ENCODE measurements at places on chromosomes 2 and 18. TPM values are rescaled to one million over a fixed set of nuclear protein-coding genes. Genes with fewer than 3 reads are reported as not detected.
A peak's percentile ranks its signal among the peaks of the same experiment; 100 is the strongest.

GRCh38 chr2:156470975-156471583, 34.9 kb downstream of the GPD2 start:
- DNase-seq = no peak

Gene ICOS
- not detected for total RNA-seq

- peak; percentile 94 for DNase-seq
These were observed 36.6 kb downstream of the FEZ2 start for GRCh38 chr2:36561237-36561944.

GRCh38 chr2:223723954-223724411, 113.4 kb downstream of the AP1S3 start:
- peak; percentile 98 for DNase-seq

DNA sequence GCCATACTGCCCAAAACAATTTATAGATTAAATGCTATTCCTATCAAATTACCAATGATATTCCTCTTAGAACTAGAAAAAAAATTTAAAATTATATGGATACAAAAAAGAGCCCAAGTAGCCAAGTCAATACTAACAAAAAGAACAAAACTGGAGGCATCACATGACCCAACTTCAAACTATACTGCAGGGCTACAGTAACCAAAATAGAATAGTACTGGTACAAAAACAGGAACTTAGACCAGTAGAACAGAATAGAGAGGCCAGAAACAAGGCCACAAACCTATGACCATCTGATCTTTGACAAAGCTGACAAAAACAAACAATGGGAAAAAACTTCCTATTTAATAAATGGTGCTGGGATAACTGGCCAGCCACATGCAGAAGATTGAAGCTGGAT, 86.1 kb upstream of the KYNU start:
- no peak for DNase-seq

Gene UGT1A8
- total RNA-seq = not detected

DNA sequence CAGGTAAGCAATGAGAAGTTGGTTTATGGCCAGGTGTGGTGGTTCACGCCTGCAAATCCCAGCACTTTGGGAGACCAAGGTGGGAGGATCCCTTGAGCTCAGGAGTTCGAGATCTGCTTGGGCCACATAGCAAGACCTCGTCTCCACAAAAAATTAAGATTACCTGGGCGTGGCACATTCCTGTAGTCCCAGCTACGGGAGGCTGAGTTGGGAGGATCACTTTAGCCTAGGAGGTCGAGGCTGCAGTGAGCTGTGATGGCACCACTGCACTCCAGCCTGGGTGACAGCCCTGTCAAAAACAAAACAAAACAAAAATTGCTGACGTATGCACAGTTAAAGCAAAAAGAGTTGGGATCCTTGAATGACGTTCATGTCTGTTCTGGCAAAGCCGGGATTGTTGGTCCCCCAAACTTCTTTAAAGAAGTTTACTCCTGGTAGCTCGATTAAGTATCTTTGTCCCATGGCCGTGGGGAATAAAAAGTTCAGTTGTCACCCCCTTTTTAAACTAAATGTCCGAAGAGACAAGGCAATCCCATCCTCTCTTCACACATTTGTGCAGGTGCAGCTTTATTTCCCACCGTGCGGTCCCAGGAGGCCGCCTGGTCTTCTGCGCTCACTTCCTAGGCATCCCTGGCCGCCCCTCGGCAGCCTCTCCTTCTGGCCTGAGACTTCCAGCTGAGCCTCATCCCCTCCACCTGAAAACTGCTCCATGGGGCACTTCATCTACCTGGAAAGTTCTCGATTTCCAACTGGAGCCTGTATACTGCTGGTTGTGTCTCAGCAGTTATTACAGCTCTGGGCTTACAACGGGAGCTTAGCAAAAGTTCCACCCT, 762 bp upstream of the SPOPL start:
- no peak for DNase-seq

Gene ST8SIA5
- total RNA-seq = 11.8 TPM

- DNase-seq = peak; percentile 85
These were observed 149.4 kb upstream of the NDUFV2 start for GRCh38 chr18:8952769-8953760.

DNA sequence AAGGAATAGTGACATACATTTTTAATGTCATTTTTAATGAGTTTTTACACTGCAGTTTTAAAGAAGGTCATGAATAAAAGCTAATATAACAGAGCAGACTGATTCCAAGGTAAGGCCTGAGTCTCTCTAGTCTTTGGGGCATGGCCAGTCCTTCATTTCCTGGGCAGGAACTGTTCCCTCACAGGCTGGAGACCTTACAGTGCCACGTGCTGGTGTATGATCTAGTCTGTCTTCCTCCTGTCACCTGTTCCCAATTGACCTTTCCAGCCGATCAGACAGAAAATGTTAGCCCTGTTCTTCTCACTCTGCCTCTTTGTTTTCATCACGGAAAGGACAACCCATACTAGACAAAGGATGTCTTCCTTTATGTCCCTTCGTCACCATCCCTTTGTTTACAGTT, 33.6 kb downstream of the ZCCHC2 start:
- DNase-seq = no peak

DNA sequence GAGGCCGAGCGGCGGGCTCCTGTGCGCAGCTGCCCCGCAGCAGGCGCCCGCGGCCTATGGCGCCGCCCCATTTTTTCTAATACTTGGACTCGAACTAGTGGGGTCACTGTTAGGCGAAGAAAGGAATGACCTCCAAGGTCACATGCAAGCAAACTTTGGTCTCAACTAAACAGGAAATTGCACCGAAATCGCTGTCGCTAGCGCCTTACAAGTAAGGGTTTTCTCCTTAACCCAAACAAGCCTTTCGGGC, 339 bp downstream of the ACAA2 start:
- DNase-seq = no peak

DNA sequence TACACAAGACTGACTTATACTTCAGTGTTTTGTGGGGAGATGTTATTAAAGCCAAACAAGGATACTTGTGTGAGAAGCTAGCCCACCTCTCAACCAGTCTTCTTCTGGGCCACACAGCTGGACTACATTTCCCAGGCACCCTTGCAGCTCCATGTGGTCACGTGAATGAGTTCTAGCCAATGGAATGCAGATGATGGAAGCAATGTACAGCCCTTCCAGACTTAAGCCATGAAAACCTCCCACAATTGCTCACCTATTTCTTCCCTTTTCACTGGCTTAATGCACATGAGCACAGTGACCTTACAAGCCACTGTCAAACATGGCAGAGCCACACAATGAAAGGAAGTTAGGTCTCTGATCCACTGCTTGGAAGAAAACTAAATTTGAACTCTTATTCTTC, 20.4 kb upstream of the FEZ2 start:
- DNase-seq = peak; percentile 78

GRCh38 chr2:20594957-20595356, 55.9 kb downstream of the HS1BP3 start:
- no peak for DNase-seq

- no peak for DNase-seq
These were observed 2.1 kb downstream of the SERPINB8 start for GRCh38 chr18:63972002-63972376.

- DNase-seq = peak; percentile 91
These were observed 106.3 kb downstream of the EPHA4 start for GRCh38 chr2:221465776-221466175.

DNA sequence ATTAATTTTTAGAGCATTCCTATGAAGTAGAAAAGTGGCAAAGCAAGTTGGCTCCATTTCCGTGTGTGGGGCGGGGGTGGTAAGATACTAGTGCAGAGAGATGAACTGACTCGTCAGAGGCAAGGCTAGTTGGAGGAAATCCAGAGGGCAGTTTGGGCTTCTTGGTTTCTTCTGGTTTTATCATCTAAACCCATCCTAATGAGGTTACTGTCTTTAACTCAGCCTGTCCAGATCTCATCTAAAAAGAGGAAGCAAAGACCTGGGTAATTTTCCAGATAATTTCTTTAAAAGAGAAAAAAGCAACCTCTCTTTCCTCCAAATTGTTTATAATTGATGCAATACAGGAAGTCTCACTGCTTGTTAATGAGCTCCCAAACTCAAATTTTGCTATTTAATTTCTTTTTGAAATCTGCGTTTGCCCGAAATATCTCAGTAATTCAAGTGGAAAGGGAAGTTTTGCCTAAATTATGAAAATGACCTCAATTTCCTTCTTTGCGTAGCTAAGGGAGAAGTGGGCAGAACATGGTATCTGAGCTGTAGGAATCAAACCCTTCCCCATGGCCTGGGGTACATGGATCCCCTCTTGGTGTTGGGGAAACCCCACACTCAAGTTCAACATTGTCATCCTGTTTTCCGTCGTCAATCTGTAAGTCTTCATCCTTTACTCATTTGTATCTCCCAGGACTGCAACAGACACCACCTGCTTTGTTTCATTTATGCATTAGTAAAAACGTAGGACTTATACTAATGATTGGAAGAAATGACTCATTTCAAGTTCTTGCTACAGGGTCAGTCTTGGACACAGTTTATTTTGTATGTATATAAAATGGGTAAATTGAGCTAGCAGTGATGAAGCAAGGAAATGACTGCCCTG, 89.1 kb upstream of the KLF7 start:
- peak; percentile 71 for DNase-seq

GRCh38 chr2:32805104-32806095, 141.4 kb upstream of the LTBP1 start:
- DNase-seq = no peak

DNA sequence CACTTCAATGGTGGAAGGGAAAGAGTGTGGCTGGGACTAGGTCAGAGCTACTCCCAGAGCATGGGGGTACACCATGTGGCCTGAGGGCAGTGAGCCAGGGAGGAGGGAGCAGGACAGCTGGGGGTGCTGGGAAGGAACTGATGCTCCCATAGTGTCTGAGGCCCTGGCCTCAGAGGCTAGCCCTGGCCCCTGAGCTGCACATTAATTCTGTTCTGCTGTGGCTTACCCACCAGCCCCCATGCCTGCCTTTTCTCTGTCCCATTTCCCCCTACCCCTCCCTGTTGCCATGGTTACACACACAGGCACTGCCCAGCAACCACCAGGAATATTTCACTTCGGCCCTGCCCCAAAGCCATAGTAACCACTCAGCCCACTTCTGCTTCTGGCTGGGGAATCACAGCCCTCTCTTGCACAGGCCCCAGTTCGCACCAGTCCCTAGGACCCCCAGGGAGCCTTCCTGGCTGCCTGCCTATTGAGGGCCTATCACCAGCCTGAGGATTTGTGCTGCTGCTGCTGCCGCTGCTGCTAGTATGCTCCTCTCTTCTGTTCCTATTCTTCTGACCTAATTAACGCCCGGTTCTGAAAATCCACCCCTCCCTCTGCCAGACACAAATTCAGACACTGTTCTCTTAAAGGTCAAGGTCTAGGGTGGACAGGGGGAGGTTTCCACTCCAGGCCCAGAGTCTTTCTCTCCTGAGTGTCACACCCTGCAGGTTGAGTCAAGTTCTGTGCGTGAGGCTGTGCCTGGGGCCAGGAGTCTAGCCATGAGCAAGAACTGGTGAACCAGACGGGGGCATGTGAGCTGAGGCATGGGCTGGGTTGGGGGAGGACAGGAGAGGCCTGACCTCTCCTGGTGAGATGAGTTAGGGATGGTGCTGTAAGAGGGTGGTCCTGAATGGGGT, 87.1 kb upstream of the MCFD2 start:
- DNase-seq = peak; percentile 67

Gene TMEM37
- total RNA-seq = not detected

Gene IL1A
- 1.9 TPM for total RNA-seq

GRCh38 chr2:218060118-218060517, 8.9 kb upstream of the RUFY4 start:
- no peak for DNase-seq

DNA sequence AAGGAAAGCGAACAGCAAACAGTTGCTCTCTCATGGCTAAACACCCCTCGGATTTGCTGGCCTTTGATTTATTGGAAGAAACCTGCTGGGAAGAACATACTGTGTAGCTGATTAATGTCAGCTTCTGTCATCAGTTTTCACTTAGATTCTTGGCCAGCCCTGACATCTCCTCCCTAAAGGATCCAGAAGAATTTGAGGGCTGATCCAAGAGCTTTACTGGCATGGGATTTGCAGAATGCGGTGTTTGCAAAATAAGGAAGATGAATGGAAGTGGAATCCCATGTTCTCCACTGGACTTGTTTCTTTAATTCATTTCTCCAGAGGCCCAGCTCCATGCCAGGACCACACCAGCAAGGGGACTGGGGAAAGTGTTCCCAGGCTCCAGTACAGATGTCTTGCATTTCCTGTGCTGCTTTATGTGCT, 80.5 kb downstream of the RDH14 start:
- no peak for DNase-seq

- DNase-seq = no peak
These were observed 28.0 kb downstream of the ZNF519 start for GRCh38 chr18:14104201-14104600.

Gene GEN1
- total RNA-seq = 20.4 TPM

DNA sequence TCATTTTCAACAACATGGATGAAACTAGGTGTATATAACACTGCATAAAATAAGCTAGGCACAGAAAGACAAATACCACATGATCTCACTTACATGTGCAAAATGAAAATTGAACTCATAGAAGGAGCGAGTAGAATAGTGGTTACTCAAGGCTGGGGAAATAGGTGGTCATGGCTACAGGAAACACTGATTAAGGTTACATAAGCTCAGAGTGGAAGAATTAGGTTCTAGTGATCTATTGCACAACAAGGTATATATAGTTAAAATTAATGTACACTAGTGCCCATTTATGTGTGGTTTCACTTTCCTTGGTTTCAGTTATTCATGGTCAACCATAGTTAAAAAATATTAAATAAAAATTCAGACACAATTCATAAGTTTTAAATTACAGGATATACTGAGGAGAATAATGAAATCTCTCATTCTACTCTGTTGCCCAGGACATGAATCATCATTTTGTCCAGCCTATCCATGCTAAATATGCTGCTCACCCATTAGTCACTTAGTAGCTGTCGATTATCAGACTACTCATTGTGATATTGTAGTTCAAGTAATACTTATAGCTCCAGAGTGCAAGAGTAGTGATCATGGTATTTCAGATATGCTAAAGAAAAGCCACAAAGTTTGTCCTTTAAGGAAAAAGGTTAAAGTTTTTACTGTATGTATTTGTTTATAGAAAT, 1530.9 kb upstream of the LRRTM1 start:
- peak; percentile 51 for DNase-seq

- no peak for DNase-seq
These were observed 640.7 kb upstream of the CRIM1 start for GRCh38 chr2:35714883-35715282.

DNA sequence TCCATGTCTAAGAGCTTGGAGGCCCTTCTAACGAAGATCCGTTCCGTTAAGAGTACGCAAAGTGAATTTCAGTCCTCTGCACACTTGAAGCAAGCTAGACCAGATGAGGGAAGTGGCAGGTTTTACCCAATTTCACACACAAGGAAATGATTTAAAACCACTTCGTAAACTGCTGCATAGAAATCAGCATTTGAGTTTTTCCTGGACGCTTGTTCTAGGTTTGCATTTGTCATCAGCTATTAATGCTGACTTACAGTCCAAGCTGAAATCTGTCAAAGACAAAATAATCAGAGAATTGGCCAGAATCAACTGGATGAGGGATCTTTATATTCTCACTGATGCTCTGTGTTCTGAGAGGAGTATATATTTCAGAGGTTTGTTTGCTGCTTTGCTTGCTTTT, 117.6 kb upstream of the RASGRP3 start:
- no peak for DNase-seq

DNA sequence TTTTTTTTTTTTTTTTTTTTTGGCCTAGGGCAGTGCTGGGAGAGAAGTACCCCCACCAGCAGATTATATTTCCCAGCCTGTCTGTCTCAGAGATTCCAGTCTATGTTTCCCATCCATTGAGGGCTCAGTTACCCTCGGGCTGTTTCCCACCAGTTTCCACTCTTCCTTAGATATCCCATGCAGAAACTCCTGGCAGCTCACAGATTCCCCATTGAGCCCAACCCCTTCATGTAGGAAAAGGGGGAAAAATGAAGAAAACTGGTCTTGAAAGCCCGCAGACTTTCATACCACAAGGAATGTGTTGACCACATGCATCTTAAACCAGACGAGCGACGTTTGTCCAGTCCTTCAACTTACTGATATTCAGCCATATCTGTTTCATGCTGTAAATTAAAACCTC, 15.2 kb downstream of the ASXL3 start:
- no peak for DNase-seq

Measured in RPMI7951 (cell line).